Activated CD4-positive, alpha-beta T cell treated with anti-CD3 and anti-CD28 coated beads, Interleukin-2, amount 50 U/mL, for 16 hours (primary cell): ENCODE measurements at places on chromosomes 3 and 15.

DNA sequence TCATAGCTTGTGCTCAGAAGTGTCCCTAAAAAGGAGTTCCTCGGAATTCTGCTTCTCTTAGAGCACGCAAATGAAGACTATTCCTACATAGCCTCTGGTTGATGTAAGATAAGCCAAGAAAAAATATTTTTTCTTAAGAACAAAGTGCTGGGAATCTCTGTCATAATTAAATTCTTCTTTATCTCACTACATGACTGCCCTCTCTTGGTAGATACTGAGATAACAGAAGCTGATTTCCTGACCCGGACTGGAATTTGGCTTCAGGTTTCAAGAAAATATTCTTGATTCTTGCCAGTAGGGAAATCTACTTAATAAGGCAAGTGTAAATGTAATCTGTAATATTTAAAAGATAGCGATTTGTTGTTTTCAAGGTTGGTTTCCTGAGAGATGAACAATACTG lies 31.3 kb upstream of the SETMAR start:
- DNase-seq = no peak

DNA sequence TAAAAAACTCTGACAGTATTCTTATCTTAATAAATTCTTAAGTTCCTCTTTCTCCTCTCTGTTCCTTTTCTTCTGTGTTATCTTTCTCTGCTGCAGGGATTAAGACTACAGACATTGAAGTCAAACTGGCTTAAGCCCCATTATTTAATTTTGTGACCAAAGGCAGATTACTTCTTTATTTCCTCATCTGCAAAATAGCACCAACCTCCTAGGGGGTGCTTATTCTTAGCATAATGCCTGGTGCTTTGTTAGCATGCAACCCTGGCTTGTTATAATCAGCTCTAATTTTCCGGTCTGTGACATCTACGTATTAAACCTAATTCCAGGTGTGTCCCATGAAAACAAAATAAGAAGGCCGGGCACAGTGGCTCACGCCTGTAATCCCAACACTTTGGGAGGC lies 23.8 kb downstream of the SEMA6D start:
- no peak for DNase-seq

DNA sequence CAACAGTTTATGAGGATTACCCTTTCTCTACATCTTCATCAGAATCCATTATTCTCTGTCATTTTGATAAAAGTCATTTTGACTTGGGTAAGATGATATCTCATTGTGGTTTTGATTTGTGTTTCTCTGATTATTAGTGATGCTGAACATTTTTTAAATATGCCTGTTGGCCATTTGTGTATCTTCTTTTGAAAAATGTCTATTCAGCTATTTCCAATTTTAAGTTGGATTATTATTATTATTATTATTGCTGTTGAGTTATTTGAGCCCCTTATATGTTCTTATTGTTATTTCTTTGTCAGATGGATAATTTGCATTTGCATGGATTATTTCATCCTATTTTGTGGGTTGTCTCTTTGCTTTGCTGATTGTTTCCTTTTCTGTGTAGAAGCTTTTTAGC lies 421.2 kb upstream of the LMCD1 start:
- DNase-seq = no peak

- DNase-seq = no peak
Measured at GRCh38 chr3:50609763-50610085, 1.9 kb downstream of the CISH start.

DNA sequence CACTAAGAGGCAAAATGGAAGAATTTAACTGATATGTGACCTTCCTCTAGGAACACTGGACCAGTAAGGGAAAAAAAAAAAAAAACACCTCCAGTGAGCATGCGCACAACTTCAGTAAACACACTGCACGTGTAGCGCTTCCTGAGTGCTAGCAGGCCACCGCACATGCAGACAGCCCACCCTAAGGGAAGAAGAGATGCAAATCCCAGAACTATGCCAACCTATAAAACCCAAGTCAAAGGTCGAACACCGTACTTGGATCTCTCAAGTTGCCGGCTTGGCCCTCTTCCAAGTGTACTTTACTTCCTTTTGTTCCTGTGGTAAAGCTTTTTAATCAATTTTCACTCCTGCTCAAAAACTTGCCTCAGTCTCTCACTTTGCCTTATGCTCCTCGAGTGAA lies 64.5 kb upstream of the CADPS start:
- no peak for DNase-seq

DNA sequence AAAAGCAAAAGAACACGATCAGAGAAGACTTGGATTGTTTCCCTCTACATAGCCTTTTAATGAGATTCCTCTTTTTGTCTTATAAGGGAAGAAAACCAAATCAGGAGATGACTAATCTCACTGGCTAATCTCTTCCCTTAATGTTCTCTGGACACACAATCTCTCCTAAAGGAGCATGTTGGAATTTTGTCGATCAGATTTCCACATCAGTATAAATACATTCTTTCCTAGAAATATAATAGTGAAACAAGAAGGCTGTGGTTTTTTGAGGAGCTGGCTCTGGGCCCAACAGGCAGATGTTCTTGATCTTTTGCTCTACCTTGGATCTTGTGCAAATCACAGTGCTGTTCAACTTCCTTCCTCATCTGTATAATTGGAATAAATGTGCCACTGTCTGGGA lies 94.0 kb downstream of the GTPBP8 start:
- DNase-seq = no peak

DNA sequence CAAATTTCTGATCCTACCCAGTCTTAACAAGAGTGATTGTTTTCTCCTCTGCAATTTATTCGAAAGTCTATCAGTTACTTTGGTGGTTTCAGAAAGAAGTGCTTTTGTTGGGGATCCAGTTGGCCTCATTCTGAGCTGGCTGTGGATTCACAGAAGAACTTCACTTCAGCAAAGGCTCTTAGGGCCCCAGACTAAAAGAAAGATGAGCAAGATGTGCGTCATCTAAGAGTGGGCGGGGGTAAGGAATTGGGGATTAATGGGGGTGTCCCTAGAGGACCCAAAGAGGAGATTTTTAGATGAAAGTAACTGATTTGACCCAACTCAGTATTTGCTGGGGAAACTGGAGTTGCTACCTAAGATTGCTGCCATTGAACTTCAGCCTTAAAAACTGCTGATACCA lies 63.9 kb upstream of the TSEN2 start:
- DNase-seq = no peak

DNA sequence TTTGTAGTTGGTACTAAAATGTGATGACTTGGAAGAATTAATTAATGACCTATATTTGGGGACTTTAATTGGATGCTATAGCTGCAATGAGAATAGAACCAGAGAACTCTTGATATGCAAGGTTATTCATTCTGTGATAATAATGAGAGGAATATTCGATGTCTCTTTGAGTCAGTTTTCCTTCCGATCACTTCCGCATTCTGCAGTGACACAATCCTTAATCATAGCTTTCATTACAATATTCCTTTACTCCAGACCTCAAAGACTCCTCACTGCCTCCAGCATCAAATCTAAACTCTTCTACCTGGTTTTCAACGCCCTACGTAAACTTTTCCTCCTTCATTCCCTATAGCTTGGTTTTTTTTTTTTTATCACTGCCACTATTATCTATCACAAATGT lies 21.6 kb downstream of the B3GNT5 start:
- DNase-seq = no peak

GRCh38 chr3:112670824-112671223 lies 29.9 kb upstream of the CCDC80 start:
- no peak for DNase-seq

GRCh38 chr3:195072916-195073564 lies 197.9 kb downstream of the XXYLT1 start:
- no peak for DNase-seq

DNA sequence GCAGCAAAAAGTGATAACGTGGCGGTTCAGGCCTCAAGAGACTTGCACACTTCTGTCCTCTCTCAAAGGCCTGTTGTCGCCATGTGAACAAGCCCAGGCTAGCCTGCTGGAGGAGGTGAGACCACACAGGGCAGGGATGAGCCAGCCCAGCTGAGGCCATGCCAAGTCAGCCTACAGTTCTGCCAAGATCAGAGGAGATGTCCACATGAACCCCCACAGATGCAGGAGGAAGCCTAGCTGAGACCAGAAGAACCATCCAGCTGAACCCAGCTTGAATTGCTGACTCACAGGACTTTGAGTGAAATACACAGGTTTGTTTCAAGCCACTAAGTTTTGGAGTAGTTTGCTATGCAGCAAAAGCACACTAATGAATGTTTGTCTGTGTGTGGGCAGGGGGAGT lies 50.3 kb upstream of the SEC13 start:
- no peak for DNase-seq

DNA sequence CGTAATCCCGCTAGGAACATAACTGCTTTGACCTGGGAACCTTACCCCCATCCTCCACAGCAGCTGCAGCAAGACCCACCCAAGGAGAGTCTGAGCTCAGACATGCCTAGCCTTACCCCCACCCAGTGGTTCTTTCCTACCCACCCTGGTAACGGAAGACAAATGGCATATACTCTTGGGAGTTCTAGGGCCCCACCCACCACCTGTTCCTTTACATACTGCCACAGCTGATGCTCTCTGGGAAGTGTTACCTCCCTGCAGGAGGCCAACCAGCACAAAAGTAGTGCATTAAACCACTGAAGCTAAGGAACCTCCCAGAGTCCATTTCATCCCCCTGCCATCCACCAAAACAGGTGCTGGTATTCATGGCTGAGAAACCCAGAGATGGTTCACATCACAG lies 50.6 kb upstream of the AZI2 start:
- no peak for DNase-seq

GRCh38 chr15:64046421-64047153 lies at the start of gene DAPK2:
Gene DAPK2, minus strand, starts transcription at chr15:64046485. Its CDS starts 6,224 bp downstream, at chr15:64040261.
- DNase-seq = peak; percentile 62

DNA sequence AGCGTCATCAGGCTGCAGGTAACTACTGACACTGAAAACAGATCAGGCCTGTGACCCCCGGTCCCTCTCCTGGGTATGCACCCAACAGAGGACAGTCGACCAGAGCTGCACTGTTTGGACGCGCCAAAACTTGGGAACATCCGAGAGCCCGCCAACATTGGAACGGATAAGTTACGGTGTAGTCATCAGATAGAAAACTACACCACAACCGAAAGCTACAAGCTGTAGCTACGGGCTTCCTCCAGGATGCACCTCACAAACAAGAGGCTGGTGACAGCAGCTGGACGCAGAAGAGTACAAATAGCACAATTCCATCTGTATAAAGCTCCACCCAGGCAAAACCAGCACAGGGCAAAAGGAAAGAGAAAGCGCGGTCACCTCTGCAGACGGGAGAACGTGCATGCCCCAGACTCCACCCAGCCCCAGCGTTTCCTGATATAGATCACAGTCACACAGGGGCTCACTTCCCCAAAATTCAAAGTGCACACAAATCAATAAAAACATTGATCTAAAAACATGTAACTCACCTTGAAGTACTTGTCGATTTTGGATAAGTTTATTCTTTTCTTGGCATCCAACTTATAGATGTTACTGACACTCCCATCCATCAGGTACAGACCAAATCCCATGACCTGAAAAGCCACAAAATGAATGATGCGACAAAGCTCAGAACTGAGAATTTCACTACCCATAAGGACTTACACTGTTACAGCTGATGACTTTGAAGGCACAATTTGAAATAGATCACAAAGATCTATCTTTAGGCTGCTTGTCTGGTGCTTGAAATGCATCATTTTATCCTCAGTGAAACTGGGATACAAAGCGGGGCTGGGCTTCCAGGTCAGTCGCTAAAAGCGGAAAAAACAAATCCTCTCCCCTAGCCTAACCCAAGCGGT lies 43.3 kb downstream of the CYFIP1 start:
- DNase-seq = no peak

- no peak for DNase-seq
Measured at GRCh38 chr3:127182431-127182830, 10.5 kb upstream of the PRR23E start.

- no peak for DNase-seq
Measured at GRCh38 chr15:38623744-38624143, 59.1 kb upstream of the RASGRP1 start.

- no peak for DNase-seq
Measured at GRCh38 chr3:108181172-108181571, 41.1 kb downstream of the IFT57 start.

DNA sequence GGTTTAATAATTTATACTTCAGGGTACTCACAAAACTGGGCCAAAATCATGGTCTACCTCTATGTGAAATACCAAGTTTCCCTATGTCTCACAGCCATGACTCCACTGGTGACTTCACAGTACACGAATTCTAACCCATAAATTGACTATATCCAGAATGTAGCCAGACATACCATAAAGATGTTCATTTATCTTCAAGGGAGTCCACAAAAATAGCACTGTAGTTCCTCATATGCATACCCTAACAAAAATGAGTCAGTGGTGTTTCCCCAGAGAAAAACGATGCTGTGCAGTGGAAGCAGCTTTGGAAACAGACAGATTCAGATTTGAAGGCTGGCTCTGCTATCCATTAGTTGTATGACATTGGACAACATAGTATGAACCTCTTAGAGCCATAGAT lies 438.8 kb downstream of the FHIT start:
- no peak for DNase-seq
